ENCODE measurements at places on chromosomes 2 and 18.

DNA sequence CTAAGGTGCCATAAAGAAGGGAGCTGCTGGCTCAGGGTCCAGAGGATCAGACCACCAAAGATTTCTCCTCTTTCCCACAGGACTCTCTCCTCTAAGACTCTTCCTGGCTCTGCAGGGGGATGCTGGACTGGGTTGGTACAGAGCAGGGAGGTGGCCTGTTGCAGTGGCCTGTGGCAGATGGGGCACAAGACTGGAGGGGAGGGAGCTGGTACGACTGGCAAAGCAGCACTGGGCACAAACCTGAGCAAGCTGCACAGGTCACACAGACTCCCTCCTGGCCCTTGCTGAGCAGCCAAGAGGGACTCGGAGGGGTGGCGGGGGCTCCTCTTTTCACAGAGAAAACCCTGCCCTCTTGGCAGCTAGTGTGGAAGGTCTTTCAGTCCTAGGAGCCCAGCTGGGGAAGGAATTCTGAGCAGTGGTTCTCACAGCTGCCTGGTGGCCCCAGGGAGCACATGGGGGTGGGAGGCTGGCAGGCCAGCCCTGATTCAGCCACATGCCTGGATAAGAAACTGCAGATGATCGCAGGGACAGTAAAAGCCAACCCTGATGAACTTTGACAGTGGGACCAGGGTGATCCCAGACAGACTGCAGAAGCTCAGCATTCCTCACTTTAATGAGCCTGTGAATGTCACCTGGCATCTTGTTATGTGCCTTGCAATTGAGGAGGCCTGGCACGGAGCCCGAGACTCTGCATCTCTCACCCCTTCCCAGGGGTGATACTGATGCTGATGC lies 32.5 kb upstream of the ACAA2 start:
- no peak for DNase-seq

- no peak for DNase-seq
Observed at GRCh38 chr2:112073875-112074274, 18.8 kb downstream of the TMEM87B start.

- DNase-seq, result no peak
Observed at GRCh38 chr2:174807931-174808330, 43.7 kb upstream of the CHRNA1 start.

DNA sequence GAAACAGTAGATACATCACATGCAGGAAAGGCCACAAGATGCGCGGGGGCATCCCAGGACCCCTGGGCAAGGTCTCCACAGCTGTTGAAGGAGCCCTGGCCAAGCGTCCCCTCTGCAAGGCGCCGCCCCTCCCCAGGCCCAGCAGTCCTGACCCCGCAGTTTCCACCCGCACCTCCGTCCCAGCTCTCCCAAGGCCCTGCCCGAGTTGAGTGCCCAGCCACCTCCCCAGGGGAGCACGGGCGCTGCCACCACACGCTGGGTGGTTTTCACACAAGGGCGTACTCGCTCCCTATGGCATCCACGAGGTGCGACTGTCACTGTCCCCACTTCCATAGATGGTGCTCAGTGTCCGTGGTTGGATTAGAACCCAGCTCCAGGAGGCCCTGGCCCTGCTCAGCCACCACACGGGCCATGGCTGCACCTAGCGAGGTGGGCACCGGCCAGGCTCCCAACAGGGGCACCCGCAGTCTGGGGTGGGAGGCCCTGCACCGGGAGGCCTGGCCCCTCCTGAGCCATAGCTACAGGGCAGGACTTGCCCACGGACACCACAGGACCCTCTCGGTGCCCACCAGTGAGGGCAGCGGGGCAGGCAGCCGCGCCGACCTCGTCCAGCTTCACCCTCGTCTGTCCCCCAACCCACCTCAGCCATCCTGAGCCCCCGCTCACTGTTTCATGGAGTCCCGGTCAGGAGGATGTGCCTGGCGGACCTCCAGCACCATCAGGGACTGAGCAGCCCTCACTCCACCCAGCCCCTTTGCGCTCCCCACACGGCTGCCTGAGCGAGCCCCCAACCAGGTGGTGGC lies 36.0 kb downstream of the KIF1A start:
- DNase-seq, result no peak

GRCh38 chr2:188551671-188552070 lies 260.0 kb downstream of the GULP1 start:
- DNase-seq, result no peak

DNA sequence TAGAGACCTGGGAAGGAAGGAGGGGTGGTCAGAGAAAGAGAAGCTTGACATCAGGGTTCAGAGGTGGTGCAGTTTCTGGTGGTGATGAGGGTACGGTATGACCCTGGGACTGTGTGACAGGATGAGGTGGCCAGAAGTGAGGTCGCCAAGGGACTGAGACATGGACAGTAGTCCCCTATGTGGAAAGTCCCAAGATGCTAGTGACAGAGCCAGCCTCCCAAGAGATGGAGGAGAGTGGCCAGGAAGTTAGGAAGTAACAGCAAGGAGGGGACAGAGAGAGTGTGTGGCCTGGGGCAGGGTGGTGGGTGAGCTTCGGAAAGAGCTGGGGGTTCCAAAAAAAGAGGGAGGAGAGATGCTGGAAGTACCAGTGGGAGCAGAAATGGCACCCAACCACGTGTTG lies 66.0 kb downstream of the SMAD7 start:
- DNase-seq, result no peak

- DNase-seq, result no peak
Observed at GRCh38 chr18:78612318-78612717, 367.3 kb upstream of the SALL3 start.

- DNase-seq, result no peak
Observed at GRCh38 chr2:30986231-30986580, 152.0 kb downstream of the GALNT14 start.

DNA sequence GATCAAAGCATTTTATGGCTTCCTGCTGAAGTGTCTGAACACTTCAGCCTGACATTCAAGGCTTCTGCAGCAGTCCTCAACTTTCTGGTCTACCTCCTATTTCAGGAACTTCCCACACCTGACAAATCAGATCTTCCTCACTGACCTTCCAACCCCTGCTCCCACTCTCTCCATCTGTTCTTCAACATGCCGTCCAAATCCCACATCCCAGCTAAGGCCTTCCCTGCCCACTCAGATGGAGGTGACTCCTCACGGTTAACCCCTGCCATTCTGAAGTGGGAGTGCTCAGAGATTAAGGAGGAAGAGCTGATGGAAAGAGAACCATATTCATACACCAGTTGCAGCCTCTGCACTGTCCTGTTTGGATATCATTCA lies 104.8 kb downstream of the POLR1A start:
- no peak for DNase-seq

- no peak for DNase-seq
Observed at GRCh38 chr18:36872329-36872728, 43.4 kb downstream of the KIAA1328 start.

DNA sequence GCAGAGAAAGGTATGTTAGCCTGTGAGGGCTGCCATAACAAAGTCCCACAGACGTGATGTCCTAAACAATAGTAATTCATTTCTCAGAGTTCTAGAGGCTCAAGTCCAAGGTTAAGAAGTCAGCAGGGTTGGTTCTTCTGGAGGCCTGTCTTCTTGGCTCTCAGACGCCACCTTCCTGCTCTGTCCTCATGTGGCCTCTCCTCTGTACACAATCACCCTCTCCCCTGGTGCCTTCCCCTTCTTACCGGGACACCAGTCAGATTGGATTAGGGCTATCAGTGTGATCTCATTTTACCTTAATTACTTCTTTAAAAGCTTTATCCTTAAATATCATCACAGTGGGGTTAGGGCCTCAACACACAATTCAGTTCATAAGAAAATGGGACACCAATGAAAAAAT lies 860.5 kb downstream of the RNF144A start:
- DNase-seq, result no peak

- DNase-seq, result no peak
Observed at GRCh38 chr2:12175323-12175722, 428.9 kb downstream of the LPIN1 start.

- no peak for DNase-seq
Observed at GRCh38 chr2:67037655-67038054, 359.5 kb upstream of the ETAA1 start.

GRCh38 chr18:50401295-50401694 lies 26.4 kb downstream of the SKA1 start:
- DNase-seq, result no peak

DNA sequence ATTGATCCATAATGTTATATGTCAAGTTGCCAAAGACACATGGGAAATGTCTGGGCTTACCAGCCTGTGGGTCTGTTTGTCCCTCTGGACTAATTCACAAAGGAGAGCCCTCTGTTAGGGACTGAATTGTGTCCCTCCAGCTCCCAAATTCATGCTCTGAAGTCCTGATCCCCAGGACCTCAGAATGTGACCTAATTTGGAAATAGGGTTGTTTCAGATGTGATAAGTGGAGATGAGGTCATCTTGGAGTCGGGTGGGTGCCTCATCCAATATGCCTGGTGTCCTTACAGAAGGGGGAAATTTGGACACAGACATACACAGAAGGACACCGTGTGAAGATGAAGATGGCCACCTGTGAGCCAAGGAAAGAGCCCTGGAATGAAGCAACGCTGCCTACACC lies 41.4 kb upstream of the ROCK2 start:
- DNase-seq, result no peak

DNA sequence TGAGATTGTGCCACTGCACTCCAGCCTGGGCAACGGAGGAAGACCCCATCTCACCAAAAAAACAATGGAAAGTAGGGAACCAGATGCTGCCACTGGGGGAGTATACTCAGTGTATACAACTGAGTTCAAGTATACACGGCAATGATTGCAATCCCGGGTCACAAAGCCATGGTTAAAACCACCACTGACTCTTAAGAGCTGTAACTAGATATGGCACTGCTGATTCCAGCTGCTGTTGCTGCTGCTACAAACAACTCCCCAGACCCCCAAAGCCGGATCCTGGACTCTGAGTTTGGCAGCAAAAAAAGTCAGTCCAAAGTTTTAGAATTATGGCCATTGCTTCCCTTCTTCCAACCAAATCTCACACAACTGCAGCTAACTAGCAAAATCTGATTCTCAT lies 43.7 kb upstream of the COX7A2L start:
- DNase-seq, result no peak

- DNase-seq, result no peak
Observed at GRCh38 chr2:33380001-33380609, 96.3 kb upstream of the RASGRP3 start.

DNA sequence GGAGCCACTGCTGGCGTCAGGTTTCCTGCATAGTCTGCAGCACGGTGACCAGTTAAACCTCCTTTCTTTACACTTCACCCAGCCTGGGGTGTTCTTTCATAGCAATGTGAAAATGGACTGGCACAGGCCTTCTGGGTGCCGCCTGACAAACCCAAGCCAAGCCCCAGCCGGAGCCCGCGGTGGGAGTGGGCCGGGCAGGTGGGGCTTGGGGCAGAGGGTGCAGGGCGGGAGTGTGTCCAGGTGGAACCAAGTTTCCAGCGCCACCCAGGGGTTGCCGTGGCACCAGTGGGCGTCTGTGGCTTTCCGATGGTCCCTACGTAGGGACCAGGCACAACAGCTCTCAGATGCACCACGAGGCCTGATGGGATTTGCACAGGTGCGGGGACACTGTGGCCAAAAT lies 75.8 kb downstream of the RTP5 start:
- no peak for DNase-seq

GRCh38 chr2:202034249-202035088 lies 814 bp downstream of the FZD7 start:
- peak; percentile 41 for DNase-seq

GRCh38 chr18:23166891-23167541 lies 31.7 kb downstream of the CABLES1 start:
- peak; percentile 42 for DNase-seq

DNA sequence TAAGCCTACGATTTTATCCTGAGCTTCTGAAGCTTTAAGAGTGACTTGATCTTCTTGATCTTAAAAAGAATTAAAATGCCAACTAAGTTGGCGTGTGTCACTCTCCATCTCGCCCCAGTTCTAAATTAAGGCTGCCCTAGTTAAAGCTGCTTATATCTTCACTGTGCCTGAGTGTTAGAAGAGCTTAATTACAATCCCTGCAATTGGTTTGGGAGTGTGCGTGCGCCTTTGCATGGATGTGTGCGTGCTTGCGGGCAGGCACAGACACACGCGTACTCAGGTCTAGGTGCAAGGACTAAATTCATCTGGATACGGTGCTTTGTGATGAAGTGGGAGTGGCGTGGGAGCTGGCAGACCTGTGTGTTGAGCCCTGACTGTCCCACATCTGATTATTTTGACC lies 201.5 kb downstream of the FAM210A start:
- no peak for DNase-seq

GRCh38 chr18:6328621-6329010 lies 86.1 kb downstream of the L3MBTL4 start:
- DNase-seq, result no peak

DNA sequence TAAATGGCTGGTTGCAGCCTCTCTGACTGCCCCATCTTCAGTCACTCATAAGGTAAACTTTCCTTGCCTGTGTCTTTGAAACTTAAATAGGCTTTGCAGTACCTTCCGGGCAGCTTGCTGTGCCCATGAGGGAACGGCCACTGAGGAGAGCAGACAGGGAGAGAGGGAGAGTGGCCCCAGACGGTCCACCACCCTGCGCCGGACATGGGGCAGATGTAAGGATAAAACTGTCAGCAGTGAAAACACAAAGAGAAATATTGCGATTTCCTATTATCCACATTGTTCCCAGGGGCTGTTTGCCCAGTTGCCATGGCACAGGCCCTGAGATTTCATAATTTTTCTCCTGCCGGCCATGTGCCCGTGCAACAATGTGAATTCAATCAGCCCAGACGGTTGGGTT lies 265.9 kb upstream of the SALL3 start:
- no peak for DNase-seq

DNA sequence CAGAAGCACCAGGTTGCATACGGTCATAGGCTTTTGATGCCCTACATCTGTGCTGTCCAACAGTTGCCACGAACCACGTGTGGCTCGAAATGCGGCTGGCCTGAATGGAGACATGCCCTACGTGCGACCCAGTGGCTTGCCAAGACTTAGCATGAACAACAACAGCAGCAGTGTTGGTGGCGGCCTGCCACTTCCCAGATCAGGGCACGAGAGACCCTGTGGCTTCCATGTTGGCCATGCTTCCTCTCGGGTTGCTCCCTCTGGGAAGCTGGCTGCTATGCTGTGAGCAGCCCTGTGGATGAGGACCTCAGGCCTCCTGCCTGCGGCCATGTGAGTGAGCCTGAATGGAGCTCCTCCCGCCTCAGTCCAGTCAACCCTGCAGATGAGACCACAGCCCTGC lies 212.3 kb downstream of the HDAC4 start:
- DNase-seq, result no peak

DNA sequence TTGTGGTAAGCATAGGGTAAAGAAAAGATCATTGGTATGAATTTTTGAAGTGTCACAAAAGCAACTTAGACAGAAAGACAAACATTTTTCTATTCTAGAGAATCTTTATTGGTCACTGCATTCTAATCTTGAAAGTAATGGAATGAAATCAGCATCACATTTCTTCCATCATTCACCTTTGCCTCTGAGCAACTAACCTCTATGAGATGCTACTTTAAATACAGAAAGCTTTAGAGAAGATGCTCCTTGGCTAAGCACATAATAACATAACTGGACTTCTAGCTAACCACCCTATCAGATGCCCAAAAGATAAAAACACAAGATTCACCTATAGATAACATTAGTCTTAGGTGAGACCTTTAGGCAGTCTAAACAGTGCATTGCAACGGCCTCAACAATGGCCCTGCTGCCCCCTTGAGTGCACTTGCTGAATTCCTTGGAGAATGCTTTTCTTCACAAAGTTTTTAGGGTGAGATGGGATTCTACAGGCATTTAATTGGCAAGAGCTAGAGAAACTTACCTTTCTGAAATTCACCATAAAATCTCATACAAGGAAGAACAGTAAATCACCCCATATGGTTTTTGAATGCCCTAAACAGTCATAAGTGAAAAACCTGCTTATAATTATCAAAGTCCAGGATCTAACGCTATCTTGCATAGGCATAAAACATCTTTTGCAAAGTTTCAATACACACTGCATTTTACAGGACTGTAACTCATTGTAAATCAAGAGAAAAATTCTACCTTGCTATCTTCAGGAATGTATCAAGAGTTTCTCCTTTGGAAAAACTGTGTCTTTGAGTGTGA lies 791.3 kb upstream of the CHAC2 start:
- no peak for DNase-seq

Data from AG20443 (cell line).